ENCODE measurements at places on chromosomes 3 and 15.

- no peak for DNase-seq
These were observed 12.1 kb downstream of the GALK2 start for GRCh38 chr15:49182128-49182527.

DNA sequence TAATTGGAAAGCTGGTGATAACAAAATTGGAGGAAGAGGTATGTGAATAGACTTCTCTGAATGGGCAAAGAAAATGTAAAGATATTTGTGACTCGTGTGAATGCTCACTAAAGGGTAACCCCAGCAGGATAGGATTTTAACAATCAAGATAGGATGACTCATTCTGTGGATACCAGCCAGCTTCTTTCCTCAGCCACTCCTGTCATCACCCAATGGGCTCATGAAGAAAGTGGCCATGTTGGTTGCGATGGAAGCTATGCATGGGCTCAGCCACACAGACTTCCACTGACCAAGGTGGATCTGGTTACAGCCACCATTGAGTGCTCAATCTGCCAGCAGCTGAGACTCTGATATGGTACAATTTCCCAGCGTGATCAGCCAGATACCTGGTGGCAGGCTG, 40.9 kb downstream of the STRIT1 start:
- no peak for DNase-seq

DNA sequence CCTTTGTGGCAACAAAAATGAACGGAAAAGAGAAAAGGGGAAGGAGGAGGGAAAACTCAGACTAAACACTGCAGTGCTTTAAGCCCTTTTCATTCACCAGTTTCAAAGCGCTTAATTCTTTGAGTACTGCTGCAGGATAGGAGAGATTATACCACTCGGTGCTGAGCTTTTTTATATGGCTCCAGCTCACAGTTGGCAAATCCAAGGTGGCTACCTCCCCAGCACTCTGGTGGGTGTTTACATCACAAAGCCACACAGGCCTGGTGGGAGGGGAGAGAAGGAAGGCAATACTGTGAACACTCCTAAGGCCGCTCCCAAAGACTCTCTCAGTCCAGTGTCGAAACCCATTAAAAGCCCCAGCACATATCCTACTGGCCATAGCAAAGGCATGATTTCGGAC, 191.4 kb downstream of the STT3B start:
- DNase-seq: no peak

- peak; percentile 88 for DNase-seq
These were observed at the start of gene NEK10 for GRCh38 chr3:27368831-27369607. NEK10 (minus strand) TSS chr3:27369383; CDS start chr3:27352882, 16,501 bp downstream.

GRCh38 chr3:55863028-55863427, 375.9 kb upstream of the WNT5A start:
- no peak for DNase-seq

- no peak for DNase-seq
These were observed 357.4 kb downstream of the GAP43 start for GRCh38 chr3:115980709-115981108.

DNA sequence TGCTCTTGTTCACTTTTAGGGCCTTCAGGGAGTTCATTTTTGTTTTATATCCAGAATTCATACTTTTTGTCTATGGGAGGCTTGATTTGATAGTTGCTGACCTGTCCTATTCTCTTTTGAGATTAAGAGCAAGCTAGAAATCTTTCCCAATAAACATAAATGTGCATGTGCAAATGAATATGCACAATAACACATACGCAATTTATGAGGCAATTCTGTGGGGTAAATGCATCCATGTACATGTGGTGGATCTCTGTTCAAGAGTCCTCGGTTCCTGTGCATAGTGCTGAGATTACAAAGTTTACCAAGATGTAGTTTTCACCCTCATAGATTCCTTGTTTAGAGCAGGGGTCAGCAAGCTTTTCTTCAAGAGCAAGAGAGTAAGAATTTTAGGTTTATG, 640.7 kb downstream of the EDEM1 start:
- DNase-seq: no peak

DNA sequence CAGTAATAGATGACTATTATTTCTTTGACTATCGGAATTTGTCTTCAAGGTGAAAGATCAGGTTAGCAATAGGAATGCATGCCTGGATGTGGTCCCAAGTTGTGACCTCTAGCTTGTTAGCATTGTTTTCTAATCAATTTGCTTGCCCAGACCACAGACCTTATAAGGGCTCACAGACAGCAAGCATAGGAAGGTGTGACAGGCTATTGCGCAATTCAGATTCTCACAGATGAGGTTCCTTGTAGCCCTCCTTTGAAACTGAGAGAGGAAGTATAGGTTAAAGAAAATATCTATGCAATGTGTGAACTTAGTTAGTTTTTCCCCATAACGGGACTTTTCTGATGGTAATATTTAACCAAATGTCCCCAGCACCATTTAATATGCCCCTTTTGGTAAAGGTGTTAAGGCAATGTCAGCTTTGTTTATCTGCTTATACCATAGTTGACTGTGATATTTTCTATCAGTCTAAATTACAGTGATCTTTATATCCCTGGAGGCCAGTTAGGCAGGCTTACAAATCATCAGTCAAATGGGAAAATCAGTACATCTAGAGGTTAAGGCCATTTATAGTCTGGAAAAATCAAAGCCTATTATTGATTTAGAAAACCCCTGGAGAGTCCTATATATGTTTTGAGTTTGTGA, 168.1 kb upstream of the MBNL1 start:
- DNase-seq: no peak

DNA sequence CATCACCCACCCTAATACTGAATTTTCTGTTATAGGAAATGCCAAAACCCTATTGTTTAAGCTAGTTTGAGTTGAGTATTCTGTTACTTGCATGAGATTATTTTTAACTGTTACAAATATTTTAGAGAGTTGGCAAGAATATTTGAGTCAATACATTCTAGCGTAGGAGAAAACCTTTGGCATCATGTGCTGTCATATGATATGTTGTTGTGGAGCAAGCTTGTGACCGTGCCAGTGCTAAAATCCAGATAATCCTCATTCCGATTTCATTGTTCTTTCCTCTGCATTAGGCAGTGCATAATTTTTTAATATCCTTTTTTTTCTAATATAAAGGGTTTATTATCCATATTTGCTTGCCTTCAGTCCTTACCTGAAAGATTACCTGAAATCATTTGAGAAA, 168.0 kb upstream of the GMNC start:
- no peak for DNase-seq

GRCh38 chr3:150094150-150094933, 123.6 kb upstream of the PFN2 start:
- no peak for DNase-seq

GRCh38 chr15:81281766-81282605, 42.0 kb downstream of the STARD5 start:
- no peak for DNase-seq

- no peak for DNase-seq
These were observed 1.2 kb downstream of the TRPM7 start for GRCh38 chr15:50685191-50685975.

DNA sequence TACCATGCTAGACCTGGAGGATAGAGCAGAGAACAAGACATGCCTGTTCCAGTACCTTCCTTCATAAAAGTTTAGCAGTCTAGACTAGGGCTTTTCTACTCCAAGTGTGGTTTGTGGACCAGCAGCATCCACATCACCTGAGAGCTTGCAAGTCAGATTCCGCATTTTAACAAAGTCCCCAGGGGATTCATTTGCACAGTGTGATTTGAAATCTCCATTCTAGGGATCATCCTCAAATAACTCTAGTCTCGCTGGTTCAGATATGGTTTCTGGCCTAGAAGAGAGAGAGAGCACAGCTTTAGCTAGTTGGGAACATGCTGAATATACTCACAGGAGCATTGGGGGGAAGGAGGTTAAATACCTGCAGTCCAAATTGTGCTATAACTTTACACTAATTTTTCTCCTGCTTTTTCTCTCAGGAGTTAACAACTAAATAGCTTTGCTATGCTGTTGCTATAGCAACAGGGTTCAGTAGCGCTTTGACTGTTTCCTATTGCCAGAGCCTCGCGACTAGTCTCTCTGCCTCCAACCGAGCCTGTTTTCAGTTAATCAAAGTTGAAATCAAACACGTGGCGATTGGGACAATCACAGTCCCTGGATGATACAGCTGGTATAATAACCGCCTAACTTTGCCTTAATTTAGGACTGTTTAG, 64.0 kb upstream of the RASGRF1 start:
- no peak for DNase-seq

DNA sequence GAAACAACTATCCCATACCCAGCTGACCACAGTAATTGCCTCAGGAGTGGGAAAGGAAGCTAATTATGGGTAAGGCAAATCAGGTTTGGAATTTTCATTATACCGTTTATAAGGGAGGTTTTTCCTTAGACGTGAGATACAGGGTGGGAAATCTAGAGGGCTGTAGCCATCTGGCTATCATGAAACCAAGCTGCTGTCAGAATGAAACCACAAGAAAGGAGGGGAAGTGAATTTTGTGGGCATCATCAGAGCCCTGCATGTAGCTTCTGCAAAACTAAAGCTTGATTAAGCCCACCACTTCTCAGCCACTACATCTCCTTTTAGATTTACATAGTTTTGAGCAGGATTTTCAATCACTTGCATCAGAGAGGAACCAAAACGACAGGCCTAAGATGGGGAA, 893.5 kb downstream of the TUSC7 start:
- DNase-seq: no peak

DNA sequence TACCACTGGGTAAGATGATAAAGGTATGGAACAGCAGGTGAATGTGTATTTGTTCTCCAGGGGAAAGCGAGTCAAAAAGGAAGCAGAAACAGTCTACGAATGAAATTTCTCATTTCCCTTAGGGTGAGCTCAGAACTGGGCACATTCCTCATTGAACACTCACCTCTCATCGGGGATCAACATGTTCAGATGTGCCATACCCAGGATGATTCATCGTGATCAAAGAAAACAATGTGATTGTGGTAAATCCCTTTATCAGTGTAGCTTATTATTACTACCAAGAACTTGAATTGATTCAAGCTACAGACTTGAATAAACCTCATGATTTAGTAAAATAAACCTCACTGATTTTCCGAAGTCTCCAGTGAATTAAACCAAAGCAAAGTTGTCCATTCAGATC, 72.1 kb downstream of the GJD2 start:
- no peak for DNase-seq

GRCh38 chr15:27705056-27705455, 394.1 kb downstream of the OCA2 start:
- no peak for DNase-seq

- DNase-seq: no peak
These were observed 12.6 kb downstream of the TIPARP start for GRCh38 chr3:156687023-156687422.

- DNase-seq: no peak
These were observed 160.1 kb upstream of the CCDC54 start for GRCh38 chr3:107217172-107217571.

GRCh38 chr3:146100180-146100579, 60.8 kb downstream of the PLOD2 start:
- DNase-seq: no peak

- no peak for DNase-seq
These were observed 27.6 kb upstream of the NUDT16 start for GRCh38 chr3:131353986-131354385.

DNA sequence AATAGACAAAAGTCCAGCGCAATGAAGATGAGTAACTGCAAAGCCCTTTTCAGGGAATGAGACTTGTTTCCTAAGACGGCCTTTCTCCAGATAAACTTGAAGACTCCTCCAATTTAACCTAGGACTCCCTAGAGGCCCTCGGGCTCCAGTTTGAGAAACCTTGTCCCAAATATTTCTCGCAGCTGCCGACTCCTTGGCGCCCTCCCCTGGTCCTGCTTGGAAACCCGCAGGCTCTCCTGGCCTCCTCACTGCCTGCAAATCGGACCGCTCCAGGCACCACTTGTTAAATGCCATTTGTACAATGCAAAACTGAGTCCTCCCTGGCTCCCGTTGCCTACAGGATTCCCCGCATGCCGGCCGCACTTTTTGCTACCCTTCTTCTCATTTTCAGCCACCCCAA, 36.8 kb downstream of the MUC4 start:
- no peak for DNase-seq

DNA sequence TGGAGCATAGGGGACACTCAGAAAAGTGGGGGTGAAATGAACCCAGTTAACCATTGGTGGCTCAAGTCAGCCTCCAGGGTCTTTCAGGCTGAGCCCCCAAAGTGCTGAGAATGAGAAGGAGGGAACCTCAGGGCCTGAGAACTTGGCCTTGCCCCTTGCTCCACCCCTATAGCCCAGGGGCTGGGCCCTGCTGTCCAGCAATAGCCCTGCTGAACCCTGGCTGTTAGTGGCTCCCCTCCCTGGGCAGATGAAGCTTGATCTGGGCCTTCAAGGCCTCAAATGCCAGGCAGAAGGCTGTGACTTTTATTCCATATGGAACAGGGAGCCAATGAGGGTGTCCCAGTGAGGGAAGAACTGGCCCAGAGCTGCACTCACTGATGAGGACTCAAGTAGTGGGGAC, 16.2 kb downstream of the ADAMTS7 start:
- no peak for DNase-seq

- no peak for DNase-seq
These were observed 24.0 kb downstream of the TSEN2 start for GRCh38 chr3:12508291-12508700.

- no peak for DNase-seq
These were observed 35.7 kb downstream of the IQCH start for GRCh38 chr15:67290319-67290718.

- peak; percentile 43 for DNase-seq
These were observed 515.9 kb upstream of the DPPA4 start for GRCh38 chr3:109853077-109853731.

- DNase-seq: no peak
These were observed 35.4 kb downstream of the SV2B start for GRCh38 chr15:91135201-91136130.

DNA sequence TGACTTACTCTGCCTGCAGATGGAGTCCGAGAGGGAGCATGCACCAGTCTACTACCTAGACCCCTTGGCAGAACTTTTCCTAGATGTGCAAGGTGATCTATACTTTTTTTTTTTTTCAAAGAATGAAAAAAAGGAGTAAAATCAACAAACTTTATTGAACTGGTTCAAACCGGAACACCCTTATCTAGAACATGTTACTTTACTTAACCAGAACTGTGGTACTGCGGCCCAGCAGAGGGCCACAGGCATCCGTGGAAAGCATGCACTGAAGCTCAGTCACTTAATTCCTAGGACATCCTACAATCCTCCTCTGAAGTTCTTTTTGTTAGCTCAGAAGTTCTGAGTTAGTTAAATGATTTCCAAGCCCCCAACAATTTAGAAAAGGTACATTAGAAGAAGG, 21.6 kb downstream of the CHAC1 start:
- DNase-seq: no peak

GRCh38 chr3:47444103-47444502, 31.6 kb downstream of the SCAP start:
- DNase-seq: no peak

DNA sequence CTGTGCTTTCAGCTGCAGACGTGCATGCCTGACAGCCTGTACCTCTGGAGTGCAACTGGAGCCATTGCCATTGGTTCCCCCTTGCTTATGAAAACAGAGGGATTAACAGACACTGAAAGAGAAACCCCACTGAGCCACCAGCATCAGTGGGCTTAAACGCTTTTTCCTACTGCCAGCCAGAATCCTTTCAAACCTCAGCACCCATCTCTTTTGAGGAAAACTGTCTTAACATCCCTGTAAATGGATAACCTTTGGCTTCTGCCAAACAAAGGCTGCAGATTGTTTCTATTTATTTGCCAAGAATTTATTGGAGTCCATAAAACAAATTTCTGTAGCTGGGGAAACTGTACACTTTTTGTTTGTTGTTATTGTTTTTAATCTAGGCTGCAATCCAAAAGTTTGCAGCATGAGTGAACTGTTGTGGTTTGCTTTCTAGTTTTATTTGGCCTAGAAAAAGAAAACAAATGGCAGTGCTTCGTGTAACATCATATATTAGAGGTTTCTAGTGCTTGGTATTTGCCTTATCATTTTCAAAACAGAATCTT, 369.2 kb upstream of the IL12A start:
- no peak for DNase-seq

Data from urinary bladder (tissue), 4 donors.